ENCODE measurements at places on chromosomes 11 and 22.

GRCh38 chr11:72863916-72864315, 49.7 kb downstream of the ATG16L2 start:
- no peak for DNase-seq

DNA sequence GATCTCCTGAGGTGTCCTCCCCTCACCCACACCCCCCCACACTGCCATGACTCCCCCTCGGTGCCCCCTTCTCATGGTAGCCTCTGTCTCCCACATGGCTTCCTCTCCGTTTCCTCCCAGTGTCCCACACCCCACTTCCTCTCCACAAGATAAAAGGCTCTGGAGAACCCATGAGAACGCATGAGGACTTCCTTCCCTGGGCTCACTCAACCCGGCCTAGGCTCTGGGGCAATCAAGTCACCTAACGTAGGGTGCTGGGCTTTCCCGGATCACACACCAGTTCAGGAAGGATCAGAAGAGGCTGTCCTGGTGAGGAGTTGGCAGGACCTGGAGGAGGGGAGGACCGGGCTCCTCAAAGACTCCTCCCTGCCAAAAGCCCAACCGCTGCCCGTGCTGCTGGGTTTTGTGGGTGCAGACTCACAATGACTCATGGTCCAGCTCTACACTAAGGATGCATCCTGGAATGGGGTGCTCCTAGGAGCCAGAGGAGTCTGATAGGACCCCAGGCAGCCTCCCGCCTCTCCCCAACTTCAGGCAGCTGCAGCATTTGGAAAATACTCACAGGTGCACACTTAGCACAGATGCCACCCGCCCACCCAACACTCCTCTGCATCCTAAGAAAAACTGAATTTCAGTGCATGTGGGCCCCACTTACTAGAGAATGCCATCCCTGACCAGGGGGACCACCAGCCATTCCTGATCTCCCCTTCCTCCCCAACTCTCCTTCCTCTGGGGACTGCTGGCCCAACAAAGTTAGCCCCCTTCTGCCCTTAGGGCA, 21.0 kb downstream of the SLC22A12 start:
- no peak for DNase-seq

- no peak for DNase-seq
These were observed 31.1 kb downstream of the GRAMD1B start for GRCh38 chr11:123461164-123461563.

DNA sequence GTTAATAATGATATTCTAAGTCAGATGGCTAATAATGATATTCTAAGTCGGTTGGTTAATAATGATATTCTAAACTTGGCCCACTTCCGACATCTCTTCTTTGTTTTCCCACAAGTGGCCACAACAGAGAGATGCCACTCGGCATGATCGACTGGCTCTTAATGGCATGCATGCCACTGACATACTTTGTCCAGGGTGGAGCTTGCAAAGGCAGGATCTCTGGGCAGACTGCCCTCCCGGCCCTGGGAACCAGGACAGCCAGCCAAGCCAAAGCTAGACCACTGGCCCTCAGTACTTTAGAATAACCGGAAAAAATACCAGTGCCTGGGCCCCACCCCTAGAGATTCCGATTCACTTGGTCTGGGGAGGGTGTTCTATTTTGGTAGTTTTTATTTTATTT, 78.1 kb downstream of the KIAA1671 start:
- DNase-seq = no peak

GRCh38 chr22:17823226-17823625, 49.0 kb upstream of the BID start:
- no peak for DNase-seq

DNA sequence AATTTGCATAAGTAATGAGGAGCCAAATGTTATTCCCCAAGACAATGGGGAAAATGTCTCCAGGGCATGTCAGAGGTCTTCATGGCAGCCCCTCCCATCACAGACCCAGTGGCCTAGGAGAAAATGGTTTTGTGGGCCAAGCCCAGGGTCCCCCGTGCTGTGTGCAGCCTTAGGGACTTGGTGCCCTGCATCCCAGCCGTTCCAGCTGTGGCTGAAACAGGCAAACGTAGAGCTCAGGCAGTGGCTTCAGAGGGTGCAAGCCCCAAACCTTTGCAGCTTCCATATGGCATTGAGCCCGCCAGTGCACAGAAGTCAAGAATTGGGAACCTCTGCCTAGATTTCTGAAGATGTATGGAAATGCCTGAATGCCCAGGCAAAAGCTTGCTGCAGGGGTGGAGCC, 79.9 kb downstream of the FAM181B start:
- no peak for DNase-seq

GRCh38 chr22:26545385-26545784, 33.1 kb upstream of the TFIP11 start:
- DNase-seq = no peak

DNA sequence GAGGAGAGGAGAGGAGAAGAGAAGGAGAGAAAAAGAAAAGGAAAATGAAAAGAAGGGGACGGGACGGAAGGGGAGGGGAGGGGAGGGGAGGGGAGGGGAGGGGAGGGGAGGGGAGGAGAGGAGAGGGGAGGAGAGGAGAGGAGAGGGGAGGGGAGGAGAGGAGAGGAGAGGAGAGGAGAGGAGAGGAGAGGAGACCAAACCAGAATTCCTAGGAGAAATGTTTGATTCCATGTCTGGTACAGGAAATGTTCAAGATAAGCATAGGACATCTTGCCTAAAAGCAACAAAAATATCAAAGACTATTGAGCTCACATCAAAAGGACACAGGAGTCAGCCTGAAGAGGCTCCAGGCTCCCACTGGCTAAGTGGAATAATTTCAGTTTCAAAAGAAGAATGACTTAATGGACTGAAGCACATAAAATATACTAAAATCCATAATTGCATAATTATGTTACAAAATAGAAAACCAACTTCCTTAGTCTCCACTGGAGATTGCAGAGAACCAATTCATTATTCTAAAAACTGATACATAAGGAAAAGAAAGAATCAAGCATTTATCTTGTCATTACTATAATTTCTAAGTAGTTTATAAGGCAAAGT, 101.1 kb upstream of the APOA1 start:
- no peak for DNase-seq

DNA sequence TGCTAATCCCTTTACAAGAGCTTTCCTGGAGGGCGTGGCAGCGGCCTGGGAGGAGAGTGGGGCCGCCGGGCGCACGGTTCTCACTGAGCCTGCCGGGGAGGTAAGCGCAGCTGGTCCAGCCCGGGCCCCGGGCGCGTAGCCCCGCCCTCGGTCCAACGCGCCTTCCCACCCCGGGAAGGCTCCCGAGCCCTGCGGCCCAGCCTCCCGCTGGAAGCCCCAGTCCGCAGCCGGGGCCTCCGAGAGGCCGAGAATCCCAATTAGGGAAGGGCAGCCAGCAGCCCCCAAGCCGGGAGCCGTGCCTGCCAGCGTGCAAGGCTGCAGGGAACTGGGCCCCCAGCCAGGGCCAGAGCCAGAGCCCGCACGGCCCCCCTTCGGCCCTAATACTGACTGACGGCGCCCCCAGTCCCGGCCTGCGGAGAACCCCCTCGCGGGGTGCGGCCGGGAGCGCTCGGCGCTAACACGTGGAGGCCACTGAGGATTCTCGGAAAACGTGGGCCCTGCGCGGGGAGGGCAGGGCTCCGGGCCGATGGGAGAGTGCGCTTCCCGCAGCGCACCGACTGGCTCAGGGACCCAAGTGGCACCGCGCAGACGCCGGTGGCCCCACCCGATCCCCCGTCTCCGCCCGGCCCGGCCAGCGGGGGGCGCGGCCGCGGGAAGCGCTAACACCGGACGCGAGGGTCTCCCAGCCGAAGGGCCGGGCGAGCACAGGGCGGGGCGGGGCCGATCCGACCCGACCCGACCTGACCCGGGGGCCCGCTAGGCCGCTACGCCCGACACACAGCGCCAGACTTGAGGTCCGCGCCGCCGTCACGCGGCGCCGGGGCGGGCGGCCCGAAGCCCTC, 5.7 kb downstream of the ZFTA start:
- DNase-seq = no peak

DNA sequence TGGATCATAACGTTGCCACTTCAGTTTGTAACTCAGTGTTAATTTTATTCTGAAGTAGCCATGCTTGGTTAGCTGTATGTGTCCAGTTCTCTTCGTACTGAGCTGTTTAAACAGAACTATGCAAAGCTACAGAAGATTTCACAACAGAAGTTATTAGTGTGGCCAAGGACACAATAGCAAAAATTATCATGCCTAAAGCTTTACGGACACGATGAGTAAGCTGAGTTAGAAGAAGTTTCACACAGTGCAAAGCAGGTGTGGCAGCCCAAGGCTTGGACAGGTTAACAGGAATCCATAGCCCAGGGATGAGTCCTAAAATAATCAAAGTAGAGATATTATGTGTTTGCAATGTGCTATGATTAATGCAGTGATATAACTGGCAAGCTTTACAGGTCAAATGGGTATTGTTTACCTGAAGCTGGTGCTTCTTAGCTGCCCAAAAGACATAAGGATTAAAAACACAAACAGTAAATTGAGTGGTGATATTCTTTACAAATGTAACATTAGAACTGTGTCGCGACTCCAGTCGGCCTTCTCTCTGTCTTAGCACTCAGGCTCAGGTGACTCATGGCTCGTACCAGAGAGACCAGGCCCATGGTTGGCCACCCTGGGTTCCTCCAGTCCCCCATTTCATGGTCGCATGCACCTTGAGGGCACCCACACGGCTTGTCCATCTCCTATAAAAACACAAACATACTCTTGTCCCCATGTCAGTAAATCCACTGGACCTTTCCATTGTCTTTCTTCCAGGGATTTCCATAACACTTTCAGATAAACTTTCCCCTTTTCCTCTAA, 35.5 kb upstream of the NCAM1 start:
- no peak for DNase-seq

DNA sequence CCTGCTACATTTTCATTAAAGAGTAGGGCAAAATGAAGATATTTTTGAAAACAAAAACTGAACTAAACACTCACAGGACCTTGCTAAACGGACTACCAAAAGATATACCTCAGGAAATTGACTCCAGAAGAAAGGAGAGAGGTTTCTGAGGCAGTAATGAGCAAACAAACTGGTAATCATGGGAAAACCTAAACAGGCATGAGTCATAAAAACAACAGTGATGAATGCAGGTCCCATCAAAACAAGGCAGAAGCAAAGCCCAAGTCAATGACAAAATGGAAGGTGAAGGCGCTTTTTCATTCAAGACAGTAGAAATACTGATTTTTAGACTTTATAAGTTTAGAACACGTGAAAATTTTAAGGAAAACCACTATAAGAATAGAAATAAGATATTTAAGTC, 104.5 kb downstream of the EFCAB6 start:
- no peak for DNase-seq

- no peak for DNase-seq
These were observed 845.3 kb downstream of the BRD1 start for GRCh38 chr22:48982321-48982905.

DNA sequence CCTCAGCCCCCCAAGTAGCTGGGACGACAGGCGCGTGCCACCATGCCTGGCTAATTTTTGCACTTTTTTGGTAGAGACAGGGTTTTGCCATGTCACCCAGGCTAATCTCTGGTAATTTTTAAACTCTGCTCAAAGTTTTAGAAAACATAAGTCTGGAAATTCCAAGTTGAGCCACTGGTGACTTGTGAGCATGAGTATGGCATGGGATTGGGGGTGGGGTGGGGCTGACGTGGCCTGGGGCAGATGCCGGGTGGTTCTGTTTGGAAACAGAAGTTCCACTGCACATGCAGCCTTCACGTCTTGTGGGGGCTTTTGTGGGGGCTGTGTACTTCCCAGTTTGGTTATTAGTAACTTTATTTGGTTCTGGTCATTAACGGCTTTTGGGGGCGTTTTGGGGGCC, 67.3 kb downstream of the PTPRJ start:
- no peak for DNase-seq

DNA sequence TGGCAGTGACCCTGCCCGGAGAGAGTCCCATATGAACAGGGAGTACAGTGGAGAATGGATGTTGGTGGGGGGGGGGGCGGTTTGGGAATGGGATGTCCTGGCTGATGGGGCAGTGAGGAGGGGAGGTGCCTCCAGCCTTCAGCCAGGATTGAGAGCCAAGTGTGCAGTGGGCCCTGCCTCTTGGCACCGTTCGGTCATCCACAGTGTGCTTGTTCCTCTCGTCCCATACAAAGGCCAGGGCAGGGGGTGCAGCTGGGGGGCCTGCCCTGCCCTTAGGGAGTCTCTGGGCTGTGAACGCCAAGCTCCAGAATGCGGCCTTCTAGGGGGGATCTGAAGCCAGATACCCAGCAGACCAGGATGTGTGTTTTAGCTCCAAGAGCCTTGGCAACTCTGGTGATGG, 34.0 kb downstream of the KCNC1 start:
- DNase-seq = no peak

GRCh38 chr11:11448626-11449025, 95.6 kb upstream of the CSNK2A3 start:
- no peak for DNase-seq

DNA sequence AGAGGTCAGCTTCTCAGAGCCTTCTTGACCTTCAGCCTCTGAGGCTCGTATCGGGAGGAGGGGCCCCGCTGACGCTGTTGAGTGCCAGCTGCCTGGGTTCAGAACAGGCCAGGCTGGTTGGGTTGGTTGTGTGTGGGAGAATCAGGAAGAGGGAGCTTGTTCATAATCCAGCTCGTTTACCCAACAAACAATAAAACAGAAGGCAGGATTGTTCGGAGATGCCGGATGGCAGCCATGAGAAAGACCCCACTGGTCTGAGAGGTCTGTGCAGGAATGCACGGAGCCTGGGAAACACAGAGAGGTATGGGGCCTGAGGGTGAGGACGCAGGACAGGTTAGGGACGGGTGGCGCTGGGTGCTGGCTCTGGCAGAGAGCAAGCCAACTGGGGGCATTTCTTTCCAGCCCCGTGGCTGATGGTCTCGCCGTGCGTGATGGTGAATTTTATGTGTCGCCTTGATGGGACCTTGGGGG, 31.6 kb upstream of the SHANK2 start:
- DNase-seq = no peak

DNA sequence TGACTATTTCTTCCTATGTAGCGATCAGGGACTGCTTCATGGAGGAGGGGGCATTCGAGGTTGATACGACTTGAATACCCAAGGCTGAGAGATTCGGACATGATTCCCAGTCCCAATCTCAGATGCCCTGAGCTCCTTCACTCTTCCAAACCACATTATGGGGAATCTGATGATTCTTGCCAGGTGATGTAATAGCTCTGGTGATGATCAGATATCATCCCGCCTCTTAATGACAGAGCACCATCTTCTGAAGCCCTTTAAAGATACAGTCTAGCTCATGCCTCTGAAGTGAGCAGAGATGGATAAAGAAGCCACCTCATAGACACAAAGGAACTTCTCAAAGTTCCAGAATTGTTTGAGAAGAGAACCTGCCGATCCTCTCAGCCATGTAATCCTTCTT, 8.9 kb upstream of the CLMP start:
- DNase-seq = no peak

- no peak for DNase-seq
These were observed 239.7 kb downstream of the CTTN start for GRCh38 chr11:70637949-70638583.

GRCh38 chr11:19805376-19805775, 92.7 kb downstream of the NAV2 start:
- no peak for DNase-seq

GRCh38 chr11:18844753-18845367, 53.3 kb upstream of the PTPN5 start:
- DNase-seq = no peak

- DNase-seq = no peak
These were observed 6.1 kb downstream of the OR6M1 start for GRCh38 chr11:123800036-123800435.
